ENCODE measurements at places on chromosomes 5 and 9.

- no peak for DNase-seq
Measured at GRCh38 chr9:83039303-83039702, 23.6 kb downstream of the RASEF start.

DNA sequence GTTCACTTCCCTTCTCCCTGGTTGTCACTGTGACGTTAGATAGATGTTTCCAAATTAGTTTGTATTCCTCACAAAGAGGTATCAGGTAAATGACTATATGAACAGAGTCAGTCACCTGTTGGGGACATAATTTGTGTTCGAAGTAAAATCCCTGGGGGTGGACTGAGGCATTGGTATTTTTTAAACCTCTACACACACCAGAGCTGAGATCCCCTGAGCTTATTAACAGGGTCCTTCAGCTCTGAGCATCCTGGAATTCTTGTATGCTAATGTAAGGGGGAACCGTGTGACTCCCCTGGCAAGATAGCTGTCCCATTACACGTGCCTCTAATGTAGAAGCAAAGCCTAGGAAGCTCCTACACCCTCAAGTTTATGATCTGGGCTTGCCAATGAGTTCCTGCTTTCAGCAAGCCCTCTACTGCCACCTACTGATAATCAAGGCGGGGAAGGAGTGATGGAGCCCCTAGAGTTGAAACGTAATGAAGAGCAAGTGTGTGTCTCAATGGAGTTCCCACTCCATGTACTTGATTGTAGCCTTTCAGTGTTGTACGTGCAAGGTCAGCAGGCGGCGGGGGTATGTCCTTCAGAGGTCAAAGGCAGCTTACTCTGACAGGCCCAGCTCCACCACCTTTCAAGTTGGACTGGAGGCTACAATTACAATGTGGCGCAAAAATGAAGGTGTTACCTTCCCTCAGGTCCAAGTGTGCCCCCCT, 14.4 kb downstream of the PRKACG start:
- DNase-seq, result peak; percentile 73

DNA sequence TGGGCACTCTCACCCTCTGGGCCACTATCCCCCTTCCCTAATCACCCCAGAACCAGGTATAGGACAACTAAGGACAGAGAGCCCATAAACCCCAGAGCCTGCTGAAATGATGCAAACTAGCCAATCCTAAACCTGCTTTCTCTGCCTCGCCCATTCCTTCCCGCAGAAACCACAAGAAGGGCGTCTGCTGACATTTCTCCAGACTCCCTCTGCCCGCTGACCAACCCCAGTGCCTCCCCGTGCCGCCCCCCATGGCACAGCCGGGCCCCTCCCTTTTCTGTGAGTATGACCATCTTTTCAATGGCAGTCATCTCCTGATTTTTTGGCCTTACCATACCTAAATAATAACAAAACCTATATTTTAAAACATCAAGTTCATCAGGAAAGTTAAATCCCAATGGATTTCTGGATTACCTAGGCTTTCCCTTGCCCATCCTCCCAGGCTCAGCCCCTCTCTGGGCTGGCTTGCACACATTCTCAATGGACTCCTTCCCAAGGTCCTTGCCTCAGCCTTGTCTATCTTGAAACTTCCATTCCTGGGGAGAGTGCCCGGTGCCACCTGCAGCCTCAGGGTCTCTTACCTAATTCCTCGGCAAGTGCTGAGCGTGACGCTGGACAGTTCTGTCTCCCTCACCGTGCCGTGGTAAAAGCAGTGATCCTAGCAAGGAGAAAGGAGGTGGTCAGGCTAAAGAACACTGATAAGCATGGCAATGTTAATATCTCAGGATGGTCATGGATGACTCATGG, 45.2 kb downstream of the ADAM19 start:
- no peak for DNase-seq

GRCh38 chr9:116270546-116270945, 117.0 kb downstream of the PAPPA start:
- no peak for DNase-seq

DNA sequence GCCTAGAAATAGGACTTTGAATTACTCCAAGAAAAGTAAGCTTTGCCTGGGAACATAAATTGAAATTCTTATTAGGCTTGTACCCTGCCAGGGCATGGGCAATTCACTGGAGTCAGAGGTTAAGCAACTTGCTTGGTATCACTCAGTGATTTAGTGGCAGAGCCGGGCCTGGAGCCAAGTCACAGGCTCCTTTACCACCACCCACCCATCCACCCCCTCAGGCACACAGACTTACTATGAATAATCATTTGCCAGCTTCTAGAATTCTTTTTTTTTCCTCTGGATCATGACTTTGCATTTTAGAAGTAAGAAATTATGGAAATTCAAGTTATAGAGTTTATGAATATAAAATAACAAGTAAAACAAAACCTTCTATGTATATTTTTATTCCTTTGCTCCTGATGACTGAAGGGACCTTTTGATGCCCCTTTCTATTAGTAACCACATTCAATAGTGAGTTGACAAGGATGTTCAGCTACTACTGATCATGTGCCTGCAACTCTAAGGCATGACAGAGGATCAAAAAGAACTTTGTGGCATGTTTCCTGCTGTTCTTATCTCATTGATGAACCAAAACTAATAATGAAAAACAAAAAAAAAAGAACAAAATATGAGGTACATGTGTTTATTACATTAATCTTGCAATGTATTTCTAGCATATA, 614.7 kb downstream of the TLR4 start:
- peak; percentile 25 for DNase-seq

- DNase-seq, result no peak
Measured at GRCh38 chr9:79684711-79685575, 113.2 kb downstream of the TLE4 start.

DNA sequence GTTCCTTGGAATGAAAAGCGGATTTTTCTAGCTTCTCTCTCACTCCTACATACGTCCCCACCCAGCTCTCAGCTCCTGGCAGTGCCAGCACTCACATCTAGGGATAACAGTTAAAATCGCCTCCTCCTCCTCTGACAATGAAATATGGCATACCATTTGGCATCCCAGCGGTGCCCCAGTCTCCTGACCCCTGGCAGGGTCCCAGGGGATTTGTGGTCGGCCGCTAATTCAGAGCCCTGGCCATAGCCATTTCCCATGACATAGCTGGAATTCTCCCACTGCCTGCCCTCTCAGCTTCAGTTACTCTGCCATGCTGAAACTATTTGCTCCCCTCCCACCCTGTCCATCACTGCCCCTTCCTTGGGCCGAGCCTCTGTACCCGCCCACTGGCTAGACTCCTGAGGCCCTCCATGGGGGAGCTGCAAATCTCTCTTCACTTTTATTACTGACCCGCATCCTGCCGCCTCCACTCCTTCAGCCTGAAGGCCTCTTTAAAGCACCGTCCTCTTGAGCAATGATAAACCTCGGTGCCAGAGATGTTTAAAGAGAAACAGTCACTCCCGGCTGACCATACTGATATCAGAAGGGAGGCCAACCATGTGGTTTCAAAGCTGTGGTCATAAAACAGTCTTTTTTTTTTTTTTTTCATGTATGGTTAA, 139.8 kb downstream of the SLIT3 start:
- peak; percentile 95 for DNase-seq

DNA sequence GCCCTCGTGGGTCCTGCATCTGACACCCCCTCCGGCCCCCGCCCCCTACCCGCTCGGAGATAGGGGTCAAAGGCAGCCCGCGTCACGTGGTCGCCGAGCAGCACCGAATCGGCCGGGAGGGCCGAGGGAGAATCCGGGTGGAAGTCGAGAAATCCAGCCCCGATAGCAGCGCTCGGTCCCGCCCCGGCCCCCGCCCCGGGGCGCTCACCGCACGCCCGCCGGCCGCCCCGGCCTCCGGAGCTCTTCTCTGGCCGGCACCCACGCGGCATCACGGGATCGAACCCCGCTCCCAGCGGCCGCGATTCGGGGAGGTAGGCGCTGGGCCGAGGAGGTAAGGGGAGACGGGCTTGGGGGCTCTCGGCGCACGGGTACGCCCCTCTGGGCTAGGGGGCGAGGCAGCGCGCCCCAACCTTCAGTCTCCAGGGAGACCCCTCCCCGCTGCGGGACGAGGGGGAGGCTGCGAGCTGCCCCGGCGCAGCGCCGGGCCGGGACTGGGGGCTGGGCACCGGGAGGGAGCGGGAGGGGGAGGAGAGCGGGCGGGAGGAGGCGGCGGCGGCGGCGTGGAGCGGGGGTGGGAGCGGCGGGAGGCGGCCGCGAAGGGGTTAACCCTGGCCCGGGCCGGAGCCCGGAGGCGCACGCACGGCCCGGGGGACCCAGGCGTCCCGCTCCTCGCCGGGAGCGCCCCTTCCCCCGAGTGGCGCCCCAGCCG, 22.1 kb upstream of the NDST1 start:
- DNase-seq, result no peak

DNA sequence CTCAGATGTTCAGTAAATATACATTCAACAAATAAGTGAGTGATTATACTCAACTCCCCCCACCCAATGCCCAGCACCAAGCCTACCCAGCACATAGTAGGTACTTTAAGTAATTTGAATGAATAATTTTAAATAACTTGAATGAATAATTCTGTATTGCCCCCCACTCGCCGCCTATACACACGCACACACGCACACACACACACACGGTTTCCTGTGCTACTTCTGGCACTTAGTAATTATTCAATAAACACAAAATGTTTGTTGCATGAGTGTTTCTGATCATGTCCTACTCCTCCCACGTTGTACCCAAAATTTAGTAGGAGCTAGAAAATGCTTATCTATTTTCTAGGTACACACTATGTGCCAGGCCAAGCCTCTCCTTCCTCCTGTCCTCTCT, 16.2 kb downstream of the PCDH12 start:
- DNase-seq, result no peak

DNA sequence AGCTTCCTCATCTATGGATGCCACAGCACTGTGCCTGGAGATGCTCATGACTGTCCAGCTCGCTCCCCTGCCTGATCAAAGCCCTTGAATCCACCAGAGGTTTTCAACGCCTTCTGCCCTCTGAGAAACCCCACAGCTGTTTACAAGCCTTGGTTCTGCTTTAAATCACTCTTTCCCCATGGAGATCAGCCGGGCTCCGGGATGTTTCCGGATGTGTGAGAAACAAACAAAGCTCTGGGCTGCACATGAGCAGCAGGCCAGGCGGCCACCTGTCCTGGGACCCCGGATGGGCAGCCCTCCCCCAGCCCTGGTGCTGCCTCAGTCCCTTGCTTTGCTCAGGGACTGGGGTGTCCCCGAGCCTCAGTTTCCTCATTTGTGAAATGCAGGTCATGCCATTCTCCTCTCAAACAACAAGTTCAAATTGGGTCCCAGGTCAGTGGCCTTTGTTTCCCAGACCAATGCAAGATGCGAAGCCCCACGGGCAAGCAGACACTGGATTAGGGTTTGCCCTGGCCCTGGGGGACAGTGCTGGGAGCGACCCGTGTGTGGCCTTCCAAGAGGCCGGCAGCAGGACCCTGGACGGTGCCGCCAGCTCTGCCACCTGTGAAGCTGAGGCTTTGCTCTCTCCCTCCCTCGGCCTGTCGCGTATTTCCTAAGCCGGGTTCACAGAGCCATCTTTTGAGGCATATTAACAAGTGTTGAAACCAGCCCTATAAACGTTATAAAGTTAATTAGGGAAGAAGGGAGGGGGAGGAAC, 42.4 kb upstream of the PHYKPL start:
- no peak for DNase-seq

DNA sequence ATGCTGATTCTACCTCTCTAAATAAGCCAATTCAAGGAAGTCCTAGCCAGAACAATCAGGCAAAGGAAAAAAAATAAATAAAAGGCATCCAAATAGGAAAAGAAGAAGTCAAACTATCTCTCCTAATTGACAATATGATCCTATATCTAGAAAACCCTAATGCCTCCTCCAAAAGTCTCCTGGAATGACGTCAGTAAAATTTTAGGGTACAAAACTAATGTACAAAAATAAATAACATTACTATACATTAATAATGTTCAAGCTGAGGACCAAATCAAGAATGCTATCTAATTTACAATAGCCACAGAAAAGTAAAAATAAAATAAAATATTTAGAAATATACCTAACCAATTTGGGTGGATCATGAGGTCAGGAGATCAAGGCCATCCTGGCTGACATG, 33.8 kb upstream of the C6 start:
- no peak for DNase-seq

GRCh38 chr5:113271015-113271414, 163.8 kb downstream of the TSSK1B start:
- DNase-seq, result no peak

GRCh38 chr5:74156728-74157383, 483.7 kb downstream of the ENC1 start:
- no peak for DNase-seq

DNA sequence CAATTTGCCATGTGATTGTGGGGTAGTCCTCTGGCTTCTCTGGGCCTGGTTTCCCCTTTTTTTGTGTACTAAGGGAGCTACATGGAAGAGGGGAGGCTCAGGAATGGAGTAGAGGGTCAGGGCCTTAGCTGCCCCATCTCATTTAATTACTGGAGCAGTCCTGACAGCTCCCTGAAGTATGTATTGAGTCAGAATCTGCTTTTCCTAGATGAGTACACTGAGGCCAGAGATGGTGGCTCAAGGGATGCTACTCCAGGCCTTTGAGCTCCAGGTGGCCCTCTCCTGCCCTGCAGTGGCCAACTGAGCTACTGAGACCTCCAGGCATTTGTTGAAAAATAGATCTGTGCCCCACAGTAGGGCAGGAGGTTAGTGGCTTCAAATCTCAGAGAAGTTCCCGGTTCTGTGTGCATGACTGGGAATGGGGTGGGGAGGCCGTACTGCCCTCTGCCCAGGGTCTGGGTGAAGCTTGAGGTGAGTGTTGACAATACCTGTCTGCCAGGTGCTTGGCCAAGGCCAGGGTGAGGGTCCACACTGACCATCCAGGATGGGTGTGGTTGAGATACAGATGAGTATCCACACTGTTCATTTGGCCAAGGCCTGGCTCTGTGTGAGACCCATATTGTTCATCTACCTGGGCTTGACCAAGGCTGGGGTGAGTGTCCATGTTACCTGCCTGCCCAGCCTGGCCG, 45.7 kb downstream of the CXXC5 start:
- no peak for DNase-seq

- no peak for DNase-seq
Measured at GRCh38 chr5:32265902-32266301, 46.8 kb downstream of the MTMR12 start.

DNA sequence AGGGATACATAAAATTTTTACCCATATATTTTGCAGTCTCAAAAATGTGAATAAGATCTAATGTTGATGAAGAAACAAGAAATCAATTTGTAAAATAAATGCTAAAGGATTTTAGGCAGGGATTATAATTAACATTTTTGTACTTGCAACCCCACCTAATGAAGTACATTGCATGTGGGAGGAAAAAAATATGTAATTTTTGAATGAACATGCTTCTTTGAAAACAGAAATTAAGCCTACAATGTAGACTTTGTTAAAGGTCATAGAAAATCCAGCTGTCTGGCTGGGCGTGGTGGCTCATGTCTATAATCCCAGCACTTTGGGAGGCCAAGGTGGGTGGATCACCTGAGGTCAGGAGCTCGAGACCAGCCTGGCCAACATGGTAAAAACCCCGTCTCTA, 15.6 kb downstream of the SLC27A6 start:
- DNase-seq, result no peak
